ENCODE measurements at places on chromosomes 6 and 20.

DNA sequence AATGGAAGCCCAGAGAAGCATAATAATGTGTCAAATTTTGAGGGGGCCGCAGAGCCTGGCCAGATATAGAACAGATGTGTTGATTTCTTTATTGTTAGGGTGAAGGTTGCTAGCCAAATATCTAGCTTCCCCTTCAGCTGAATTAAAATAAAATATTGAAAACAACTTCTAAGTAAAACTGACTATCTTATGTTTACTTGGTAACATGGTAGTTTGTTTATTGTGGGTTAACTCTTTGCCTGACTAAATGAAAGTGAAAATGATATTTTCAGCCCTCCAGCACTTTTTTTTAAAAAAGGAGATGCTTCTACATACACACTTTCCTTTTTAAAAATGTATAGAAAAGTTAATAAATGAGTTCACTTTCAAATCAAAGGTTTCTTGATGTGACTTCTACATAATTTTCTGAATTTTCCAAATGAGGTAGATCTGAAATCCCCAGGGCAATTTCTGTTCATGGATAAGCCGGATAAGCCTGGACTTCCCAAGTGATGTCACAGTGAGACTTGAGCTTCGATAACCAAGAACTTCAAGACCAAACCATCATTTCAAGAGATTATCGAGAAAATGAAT is 172.1 kb upstream of the OLIG3 start:
- H3K4me1 ChIP-seq = peaks cover 8% of the 10 kb centered on the region
- no peak overlapping the region for H3K27ac ChIP-seq
- no peak overlapping the region for H3K4me3 ChIP-seq

DNA sequence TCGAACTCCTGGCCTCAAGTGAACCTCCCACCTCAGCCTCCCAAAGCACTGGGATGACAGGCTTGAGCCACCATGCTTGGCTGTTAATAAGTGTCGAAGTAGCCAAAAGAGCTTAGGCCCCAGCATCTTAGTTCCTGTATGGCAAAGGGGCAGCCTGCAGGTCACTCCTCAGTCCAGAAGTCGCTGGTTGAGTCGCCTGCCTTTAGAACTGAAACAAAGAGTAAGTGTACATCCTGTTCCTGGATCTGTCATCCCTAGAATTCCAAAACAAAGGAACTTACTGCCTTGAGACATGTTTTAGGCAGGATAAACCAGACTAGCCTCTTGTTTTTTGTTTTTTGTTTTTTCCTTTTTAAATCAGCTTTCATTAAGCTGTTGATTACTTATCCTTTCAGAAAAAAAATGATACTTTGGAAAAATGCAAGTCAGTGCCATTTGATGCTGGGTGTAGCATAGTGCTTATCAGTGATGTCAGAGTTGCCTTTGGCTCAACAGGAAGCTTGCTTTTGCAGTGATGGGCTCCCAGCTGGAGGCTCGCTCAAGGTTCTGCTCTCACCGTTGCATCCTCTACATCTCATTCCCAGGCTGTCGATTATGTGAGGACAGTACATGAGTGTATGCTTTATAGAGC is 9.0 kb downstream of the ACTR5 start:
- H3K27ac ChIP-seq = no peak overlapping the region
- no peaks in the 10 kb centered on the region for H3K4me1 ChIP-seq
- DNase-seq = no peak
- peaks cover 47% of the 10 kb centered on the region for H3K36me3 ChIP-seq
- no peak overlapping the region for H3K4me3 ChIP-seq

GRCh38 chr20:19056909-19057308 is 155.5 kb upstream of the SLC24A3 start:
- H3K4me1 ChIP-seq = no peaks in the 10 kb centered on the region
- H3K4me3 ChIP-seq = no peak overlapping the region
- H3K27ac ChIP-seq = no peak overlapping the region
- H3K36me3 ChIP-seq = no peaks in the 10 kb centered on the region

DNA sequence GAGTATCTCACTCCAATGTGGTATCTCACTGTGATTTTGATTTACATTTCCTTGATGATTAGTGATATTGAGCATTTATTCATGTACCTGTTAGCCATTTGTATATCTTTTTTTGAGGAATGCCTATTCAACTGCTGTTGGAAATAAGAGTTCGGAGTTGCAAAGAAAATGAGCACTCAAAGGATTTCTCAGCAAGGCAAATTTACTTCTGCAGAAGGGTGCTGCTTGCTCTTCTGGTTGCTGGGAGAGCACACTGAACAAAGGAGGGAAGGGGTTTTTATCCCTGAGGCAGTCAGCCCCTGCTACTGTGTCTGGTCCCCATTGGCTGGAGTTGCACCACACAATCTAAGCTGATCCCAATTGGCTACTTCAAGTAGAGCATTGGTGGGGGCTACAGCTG is 822.4 kb upstream of the ADGRB3 start:
- H3K27me3 ChIP-seq = no peaks in the 10 kb centered on the region
- DNase-seq = no peak
- H3K36me3 ChIP-seq = no peaks in the 10 kb centered on the region
